Activated T-cell treated with anti-CD3 and anti-CD28 coated beads, Interleukin-2, amount 50 U/mL, for 24 hours (primary cell): ENCODE measurements at places on chromosomes 7 and 10.

GRCh38 chr7:78959477-78959876 is 494.0 kb downstream of the MAGI2 start:
- DNase-seq, result no peak

DNA sequence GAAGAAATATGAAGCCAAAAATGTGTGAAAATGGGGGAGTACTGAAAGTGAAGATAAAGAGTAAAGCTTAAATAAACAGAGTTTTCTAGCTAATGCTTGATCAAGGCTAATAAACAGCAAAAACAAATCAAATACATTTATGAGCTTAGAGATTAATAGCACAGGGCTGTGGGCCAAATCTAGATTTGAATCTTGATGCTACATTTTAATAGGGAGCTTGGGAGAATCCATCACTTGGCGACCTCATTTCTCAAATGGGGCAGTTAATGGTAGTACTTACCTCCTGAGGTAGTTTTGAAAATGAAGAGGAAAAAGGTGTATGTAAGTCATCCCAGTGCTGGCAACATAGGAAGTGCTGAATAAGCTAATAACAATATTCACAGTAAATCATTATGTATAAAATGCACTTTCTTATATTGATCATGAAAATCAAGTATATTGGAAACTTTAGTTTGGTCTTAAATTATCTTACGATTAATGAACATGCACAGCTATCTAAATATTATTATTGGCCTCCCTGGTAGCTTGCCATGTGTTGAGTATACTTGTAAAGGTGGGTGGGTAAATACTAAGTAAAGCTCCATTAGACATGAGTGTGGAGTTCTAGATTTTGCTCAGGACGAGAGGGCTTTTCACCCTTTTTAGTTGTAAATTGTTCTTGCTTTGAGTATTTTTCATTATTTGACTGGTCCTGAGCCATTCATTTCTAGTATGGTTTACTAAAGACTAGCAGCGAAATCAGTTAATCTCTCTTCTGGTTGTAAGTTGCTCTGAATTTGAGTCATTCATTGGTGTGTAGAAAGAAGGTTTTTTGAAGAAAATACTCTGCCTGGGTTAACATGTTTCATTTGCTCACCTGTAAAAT is 5.1 kb downstream of the BICC1 start:
- DNase-seq, result no peak

DNA sequence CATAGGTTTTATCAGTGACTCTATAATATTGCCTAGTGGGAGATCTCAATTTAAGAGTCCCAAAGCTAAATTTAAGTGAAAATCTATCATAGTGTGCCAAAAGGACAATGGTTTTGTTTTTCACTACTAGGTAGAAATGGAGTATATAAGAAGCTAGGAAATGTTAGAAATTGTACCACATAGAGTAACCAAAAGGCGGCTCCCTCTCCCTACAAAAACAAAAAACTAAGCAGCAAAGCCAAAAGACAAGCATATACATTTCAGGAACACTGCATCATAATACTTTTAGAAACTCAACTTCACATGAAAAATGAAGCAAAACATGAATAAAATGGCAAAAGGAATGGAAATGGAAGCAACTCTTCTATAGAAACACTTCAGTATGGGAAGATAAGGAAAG is 271.6 kb downstream of the CACNA2D1 start:
- DNase-seq, result no peak

DNA sequence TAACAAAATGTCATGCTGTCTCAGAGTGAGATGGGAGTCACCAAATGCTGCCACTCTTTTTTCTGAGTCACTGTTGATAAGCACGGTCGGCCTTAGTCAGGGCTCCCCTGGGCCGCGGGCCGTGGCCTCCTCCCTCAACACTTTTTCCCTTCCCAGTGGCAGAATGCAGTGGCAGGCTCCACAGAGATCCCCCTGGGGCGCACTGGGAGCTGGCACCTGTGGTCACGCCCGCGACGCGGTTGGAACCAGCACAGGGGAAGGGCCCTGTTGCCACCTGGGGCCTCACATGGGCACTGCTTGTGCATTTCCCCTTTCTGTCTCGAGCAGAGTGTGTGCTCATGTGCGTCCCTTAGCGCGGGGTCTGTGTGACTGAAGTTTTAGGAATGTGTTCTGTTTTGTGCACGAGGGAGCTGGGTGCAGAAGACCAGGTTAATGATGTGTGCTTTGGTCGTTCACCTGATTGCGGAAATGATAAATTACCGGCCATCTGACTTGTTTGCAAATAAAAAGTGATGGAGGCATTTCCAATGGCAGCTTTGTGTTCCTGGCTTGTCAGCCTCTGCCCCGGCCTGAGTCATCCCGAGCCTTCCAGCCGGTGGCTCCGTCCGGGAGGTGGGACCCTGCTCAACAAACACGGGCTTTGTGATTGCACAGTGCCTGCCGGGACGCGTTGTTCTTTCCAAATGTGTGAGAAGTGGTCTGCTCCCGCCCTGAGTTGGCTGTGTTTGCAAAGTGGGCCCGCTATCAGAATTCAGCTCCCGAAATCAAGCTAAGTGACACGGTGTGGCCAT is 100.7 kb downstream of the NKX6-2 start:
- peak; percentile 42 for DNase-seq

- DNase-seq, result no peak
Observed at GRCh38 chr7:106668861-106669524, 8.0 kb upstream of the CCDC71L start.

DNA sequence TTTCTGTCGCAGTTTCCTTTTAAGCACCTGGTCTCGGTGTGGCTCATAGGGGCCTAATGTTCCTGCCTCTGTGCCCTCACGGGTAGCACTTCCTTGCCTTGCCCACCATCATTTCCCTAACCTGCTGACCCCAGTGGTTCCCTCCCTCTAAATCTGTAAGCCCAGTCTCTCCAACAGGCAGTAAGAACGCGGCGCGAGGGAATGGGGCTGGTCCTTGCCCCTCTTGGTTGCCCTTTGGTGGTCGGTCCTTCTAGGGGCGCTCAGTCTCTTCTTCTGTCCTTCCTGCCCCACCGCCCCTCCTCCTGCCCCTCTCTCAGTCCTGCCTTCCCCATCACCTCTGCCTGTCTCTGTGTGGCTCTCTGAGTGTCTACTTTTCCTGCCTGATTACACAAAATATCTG is 21.2 kb downstream of the EMX2 start:
- no peak for DNase-seq

DNA sequence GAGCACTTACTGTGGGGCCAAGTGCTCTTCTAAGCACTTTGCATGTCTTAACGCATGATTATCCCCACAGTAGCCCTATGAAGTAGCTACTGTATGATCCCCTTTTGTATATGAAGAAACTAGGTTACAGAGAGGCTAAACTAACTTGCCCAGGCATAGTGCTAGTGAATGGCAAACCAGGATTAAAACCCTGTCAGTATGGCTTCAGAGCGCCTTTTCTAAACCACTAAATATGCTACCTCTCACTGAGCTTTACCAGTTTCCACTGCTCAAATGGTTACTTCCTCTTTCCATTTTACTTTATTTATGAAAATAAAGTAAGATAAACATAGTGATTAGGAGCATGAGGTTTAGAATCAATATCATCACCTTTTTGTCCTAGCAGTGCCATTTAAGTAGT is 73.6 kb downstream of the PODXL start:
- DNase-seq, result no peak

GRCh38 chr10:77872947-77873535 is 53.5 kb downstream of the DLG5 start:
- no peak for DNase-seq

- DNase-seq, result no peak
Observed at GRCh38 chr10:88090568-88091214, 227.3 kb downstream of the PTEN start.

DNA sequence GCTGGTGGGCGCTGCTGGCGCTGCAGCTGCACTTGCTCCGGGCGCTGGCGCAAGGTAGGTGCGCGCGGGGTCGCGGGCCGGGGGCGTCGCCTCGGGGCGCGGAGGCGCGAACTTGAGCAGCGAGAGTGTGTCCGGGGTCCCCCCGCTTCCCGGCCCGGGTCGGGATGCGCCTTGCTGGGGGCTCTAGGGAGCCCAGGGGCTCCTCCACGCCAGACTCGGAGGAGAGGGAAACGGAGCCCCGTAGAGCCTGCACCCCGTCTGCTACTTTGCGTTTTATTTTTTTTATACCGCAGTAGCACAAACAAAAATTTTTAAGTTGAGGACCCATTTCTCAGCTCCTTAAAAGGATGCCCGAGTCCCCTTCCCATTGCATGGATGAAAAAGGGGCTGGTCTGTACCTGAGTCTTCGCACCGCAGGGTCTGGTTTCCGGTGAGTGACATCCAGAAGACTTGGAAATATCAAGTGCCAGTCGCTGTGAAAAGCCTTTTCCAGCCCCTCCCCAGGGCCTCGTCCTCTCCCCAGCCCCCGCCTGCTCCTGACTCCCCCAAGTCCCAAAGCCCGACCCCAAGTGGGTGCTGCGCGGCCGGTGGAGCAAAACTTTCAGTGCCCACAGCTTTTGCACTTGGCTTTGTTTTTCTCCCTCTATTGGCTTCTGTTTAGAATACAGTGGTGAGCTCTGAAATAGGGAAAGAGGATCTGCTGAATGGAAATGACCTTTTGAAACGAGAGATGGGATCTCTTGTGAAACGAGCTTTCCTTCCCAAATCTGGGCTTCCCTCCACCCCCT is 973 bp downstream of the SDK1 start:
- DNase-seq, result peak; percentile 41

GRCh38 chr7:130872756-130873448 is 138.9 kb upstream of the KLF14 start:
- DNase-seq, result peak; percentile 54

DNA sequence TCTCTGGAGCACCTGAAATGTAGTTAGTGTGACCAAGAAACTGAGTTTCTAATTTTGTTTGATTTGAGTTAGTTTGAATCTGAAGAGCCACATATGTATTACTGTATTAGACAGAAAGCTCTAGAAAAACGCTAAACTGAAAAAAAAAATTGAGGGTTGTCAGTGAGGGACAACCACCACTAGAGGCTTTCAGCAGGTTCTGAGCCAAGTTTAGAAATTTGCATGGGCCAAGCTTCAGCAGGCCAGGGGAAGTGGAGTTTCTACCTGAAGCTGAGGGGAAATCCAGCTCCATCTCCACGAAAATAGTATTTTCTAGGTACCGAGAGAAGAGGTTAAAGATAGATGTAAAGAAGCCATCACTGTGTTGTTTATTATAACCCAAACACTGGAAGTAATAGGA is 77.9 kb upstream of the PLXNA4 start:
- DNase-seq, result no peak

GRCh38 chr10:24873281-24873683 is 79.1 kb downstream of the PRTFDC1 start:
- DNase-seq, result no peak

- DNase-seq, result no peak
Observed at GRCh38 chr10:114272696-114273095, 33.6 kb downstream of the VWA2 start.

GRCh38 chr10:130744631-130745030 is 566.9 kb downstream of the TCERG1L start:
- DNase-seq, result no peak

DNA sequence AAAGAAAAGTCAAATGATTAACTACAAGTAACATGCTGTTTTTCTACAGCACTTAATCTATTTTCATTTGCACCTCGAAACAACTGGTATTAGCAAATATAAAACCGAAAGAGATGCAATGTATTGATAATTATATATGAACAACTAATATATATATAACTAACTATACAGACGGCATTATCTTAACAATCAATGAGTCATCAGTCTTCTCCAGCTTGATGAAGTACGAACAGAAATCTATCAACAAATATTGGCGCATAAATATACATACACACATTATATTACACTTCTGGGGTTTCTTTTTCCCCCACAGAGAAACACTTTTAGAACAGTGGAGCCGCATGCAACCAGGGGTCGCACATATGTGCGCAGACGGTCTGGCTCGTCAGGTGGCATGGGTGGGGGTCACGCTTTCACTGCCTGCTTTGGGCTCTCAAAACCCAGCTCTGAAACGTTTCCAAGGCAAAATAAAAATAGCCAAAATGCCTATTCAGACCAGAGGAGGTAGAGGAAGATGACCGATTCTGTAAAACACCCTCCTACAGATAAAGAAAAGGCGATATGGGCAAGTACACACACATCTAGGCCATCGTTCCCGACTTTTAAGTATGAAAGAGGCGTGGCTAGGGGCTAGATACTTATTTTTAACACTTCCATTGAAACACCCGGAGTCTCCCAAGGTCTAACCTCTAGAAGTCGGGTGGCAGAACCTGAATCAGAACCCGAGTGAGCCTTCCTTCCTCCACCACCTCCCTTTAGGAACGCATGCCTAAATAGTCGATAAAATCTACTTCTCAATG is 1.7 kb downstream of the ARHGAP12 start:
- DNase-seq, result no peak

- DNase-seq, result no peak
Observed at GRCh38 chr10:71848325-71849275, 2.5 kb downstream of the PSAP start.

- no peak for DNase-seq
Observed at GRCh38 chr10:132632091-132632561, 94.5 kb downstream of the INPP5A start.

DNA sequence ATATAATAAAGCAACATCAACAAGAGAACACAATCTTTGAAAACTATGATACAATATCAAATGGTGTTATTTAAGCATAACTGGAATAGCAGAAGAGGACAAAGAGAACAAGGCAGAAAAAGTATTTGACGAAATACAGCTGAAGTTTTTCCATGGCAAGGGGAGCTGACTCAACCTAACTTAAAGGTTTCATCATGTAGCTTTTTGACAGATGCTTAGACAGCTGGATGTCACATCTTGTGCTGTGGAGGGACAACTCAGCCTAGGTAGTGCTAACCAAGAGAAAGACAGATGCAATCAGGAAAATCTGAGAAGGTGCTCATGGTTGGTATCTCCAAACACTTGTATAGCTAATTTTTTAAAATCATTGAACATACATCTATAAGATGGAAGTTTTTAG is 208.2 kb downstream of the TFEC start:
- no peak for DNase-seq

DNA sequence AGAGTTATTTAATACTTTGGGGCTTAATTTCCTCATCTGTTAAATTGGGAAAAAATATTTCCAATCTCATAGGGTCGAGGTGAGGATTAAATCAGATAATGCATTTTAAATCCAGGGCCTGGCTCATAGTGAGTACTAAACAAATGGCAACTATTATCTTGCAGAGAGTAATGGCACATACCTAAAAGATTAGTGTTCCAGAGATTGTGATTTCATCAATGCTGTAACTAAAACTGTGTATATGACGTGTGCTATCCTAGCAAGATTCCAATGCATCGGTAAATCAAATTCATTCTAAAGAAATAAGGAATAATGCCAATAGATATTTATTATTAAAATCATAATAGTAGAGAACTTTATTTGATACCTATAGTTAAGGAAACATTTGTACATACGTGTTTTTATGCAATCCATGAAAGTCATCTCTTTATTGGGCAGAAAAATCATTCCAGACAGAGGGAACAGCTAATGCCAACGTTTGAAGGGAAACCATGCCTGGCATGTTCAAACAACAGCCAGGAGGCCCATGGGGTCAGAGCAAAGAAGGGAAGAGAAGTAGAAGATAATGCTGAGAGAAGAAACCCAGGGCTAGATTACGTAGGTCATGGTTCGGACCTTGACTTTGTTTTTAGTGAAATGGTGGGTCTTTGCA is 174.8 kb upstream of the AGR3 start:
- no peak for DNase-seq
